Testis (tissue), 5 donors: ENCODE measurements at places on chromosomes 3 and 15. TPM values are rescaled to one million over a fixed set of nuclear protein-coding genes. Genes with fewer than 3 reads are reported as not detected.

ACTRT3 gene
- 26.7 TPM for total RNA-seq

UROC1 gene
- total RNA-seq, result 1.0 TPM

PDCD7 gene
- total RNA-seq, result 76.1 TPM

SH2D7 gene
- total RNA-seq, result 2.2 TPM

NLGN1 gene
- total RNA-seq, result 15.5 TPM

GP9 gene
- 1.4 TPM for total RNA-seq

ZNF385D gene
- 31.4 TPM for total RNA-seq

TM4SF1 gene
- 16.2 TPM for total RNA-seq

CEP19 gene
- total RNA-seq, result 11.1 TPM

TNNC1 gene
- 23.2 TPM for total RNA-seq
